Hematopoietic multipotent progenitor cell (in vitro differentiated cells): ENCODE measurements at places on chromosomes 6 and 20.

- DNase-seq: no peak
Observed at GRCh38 chr6:52550014-52550575, 26.8 kb downstream of the TRAM2 start.

DNA sequence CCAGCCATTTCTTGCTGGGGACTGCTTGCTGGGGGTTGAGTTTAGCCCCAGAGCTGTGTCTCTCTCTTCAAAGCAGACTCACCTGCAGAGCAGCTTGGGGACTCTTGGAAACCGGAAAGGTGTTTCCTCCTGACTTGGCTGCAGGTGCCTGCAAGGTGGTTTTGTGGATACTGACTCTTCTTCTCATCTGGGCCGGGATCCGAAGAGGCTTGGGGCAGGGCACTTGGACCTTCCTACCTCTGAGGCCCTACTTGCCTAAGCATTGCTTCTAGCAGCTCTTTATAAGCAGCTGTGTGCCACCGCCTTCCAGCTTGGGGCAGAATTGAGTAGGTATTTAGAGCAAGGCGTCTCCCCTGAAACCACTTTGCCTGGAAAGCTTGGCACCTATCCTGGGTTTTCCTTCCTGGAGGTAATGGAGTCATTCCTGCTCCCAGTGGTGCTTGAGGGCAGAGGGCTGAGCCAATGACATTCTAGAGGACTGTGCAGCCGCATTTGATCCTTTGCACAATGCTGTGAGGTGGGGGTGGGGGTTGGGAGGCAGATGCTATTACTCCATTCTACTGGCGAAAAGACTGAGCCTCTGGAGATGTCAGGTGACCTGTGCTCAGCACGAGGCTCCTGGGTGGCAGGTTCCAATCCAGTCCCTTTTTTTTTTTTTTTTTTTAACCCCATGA lies 3.4 kb upstream of the CTSZ start:
- DNase-seq: no peak

DNA sequence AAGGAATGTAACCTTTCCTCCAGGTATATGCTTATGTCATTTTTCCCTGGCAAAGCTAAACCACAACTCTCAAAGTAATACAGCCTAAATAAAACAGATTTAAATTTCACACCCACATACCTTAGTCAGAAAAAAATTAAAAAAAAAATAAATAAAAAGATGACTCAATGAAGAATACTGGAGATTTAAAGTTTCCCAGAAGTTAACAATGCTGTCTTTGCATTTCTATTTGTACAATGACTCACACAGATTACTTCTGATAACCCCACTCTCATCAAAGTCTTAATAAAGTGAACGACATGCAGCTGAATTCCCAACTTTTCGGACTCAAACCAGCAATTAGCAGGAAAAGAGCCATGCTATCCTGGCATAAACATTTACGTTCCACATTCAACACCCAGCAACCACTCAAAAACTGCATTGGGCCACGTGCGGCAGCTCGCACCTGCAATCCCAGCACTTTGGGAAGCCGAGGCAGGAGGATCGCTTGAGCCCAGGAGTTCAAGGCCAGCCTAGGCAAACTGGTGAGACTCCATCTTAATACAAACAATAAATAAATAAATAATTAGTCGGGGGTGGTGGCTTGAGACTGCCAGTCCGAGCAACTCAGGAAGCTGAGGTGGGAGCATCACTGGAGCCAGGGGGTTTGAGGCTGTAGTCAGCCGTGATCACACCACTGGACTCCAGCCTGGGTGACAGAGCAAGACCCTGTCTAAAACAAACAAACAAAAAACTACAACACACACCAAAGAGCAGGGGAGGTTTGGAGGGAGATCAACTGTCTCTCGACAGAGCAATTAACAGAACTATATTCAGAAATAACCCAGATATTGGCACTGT lies 130.5 kb downstream of the WDR27 start:
- DNase-seq: no peak

DNA sequence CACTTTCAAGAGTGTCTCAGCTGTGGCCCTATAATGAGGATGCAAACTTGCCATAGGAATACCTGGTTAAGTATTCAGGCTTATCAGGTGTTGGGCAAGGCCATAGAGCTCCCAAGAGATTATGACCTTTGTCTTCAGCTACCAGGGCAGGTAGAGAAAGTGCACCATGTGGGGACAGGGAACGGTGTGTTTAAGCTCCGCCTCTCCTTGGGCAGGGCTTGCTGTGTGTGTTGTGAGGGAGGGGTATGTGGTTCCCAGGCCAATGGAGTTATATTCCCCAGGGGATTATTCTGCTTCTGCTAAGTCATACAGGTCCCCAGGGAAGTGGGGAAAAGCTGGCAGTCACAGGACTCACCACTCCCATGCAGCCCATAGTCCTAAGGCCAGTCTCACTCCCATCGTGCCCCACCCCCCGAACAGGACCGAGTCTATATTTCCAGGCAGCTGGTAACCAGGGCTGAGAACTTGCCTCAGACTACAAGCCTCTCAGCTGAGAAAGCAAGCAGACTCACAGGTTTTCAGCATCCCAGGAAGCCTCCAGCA lies 660.2 kb downstream of the HTR1B start:
- no peak for DNase-seq

DNA sequence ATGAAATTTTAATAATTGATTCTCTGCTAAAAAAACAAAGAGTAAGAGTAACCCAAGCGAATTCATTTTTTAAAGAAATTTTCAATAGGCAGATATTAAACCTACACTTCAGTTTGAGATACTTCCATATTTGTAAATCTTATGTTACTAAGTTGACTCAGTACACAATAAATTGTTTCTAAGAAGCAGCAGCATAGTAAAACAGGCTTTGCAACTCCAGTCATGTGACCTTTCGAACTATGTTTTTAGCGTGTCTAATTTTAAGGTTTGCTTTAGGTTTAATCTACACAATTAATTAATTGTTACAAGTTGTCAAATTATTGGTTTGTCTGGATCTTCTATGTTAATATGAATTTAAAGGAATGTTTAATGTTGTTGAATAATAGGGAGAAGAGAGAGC lies 708.9 kb upstream of the CITED2 start:
- DNase-seq: no peak

DNA sequence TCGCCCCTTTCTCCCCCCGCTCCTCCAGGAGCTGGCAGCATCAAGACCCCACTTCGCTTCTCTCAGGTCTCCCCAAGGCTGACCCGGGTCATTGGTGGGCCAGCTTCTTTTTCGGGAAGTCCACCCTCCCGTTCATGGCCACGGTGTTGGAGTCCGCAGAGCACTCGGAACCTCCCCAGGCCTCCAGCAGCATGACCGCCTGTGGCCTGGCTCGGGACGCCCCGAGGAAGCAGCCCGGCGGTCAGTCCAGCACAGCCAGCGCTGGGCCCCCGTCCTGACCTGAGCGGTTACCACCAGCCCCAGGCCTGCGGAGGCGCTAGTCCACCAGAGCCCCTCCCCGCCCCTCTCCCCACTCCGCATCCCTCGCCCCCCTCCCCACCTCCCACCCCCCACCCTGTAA lies 1.0 kb downstream of the PPDPF start:
- no peak for DNase-seq

DNA sequence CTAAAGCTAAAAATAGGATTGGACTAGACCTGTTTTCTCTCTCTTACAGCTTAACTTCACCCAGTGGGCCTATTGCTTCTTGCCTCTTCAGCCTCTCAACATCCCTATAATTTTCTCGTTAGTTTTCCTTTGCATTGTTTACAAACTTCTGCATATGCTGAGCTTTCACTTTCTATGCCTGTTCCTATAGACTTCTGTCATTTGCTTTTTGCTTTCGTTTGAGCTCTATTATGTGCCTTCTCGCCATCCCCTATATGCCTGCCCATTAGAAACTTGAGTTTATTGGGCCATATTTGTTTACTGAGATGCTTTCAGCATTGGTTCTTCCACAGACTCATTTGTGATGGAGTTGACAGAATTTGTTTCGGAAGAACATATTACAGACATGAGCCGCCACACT lies 40.9 kb downstream of the NCOA7 start:
- DNase-seq: no peak

- no peak for DNase-seq
Observed at GRCh38 chr20:38523697-38524096, 51.1 kb downstream of the RALGAPB start.

- DNase-seq: no peak
Observed at GRCh38 chr6:161876231-161876630, 602.4 kb upstream of the AGPAT4 start.

DNA sequence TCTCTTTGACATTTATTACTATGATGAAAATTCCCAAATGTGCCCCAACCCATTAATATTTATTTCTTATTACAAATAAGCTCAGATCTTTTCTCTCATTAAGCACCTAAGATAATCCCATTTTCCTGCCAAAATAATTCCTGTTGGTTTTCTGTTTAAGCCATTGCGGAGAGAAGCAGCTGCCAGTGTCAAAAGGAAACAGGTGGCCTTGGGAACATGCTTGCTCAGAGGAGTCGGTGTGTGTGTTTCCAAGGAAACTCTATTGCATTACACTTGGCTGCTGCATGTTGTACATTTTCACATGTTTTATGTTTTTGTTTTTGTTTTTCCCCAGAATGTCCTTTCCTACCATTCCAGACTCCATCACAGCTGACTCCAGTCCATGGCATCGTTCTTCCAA lies 56.4 kb downstream of the CD24 start:
- DNase-seq: no peak

- no peak for DNase-seq
Observed at GRCh38 chr6:91213229-91213901, 626.5 kb upstream of the MAP3K7 start.

DNA sequence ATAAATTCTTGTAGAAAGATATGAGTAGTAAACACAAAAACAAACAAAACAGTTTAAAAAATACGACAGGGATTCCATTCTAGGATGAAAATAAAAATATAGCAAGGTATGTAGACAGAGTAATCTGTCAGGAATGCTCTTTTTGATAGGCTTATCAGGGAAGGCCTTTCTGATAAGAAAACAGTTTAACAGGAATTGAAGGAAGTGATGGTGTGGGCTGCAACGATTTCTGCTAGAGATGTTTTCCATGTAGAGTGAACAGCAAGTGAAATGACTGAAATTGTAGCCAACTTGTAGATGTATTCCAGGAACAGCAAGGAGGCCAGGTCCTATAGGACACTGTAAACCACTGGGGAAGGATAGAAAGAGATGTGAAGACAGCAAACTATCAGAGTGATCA lies 689.7 kb upstream of the GJE1 start:
- DNase-seq: no peak

- DNase-seq: no peak
Observed at GRCh38 chr20:24891546-24892393, 57.3 kb upstream of the CST7 start.

DNA sequence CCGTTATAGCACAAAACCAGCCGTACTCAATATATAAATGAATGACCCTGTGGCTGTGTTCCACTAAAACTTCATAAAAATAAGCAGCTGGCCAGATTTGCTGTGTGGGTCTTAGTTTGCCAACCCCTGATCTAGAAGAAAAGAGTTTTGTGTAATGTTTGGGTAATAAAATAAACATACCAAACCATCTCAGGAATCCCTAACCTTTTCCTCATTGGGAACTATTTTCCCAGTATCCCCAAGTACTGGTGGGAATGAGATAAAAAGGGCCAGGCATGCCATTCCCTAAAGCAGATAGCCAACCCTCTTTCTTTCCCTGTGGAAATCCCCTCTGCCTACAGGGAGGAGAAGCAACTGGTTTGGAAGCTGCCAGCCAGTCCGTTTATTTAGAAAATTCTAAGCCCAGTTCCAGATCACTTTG lies 169.1 kb upstream of the AKAP12 start:
- no peak for DNase-seq

GRCh38 chr20:31642837-31643236 lies 5.1 kb downstream of the COX4I2 start:
- DNase-seq: no peak

- DNase-seq: no peak
Observed at GRCh38 chr6:70563530-70563929, 3.2 kb upstream of the SDHAF4 start.

DNA sequence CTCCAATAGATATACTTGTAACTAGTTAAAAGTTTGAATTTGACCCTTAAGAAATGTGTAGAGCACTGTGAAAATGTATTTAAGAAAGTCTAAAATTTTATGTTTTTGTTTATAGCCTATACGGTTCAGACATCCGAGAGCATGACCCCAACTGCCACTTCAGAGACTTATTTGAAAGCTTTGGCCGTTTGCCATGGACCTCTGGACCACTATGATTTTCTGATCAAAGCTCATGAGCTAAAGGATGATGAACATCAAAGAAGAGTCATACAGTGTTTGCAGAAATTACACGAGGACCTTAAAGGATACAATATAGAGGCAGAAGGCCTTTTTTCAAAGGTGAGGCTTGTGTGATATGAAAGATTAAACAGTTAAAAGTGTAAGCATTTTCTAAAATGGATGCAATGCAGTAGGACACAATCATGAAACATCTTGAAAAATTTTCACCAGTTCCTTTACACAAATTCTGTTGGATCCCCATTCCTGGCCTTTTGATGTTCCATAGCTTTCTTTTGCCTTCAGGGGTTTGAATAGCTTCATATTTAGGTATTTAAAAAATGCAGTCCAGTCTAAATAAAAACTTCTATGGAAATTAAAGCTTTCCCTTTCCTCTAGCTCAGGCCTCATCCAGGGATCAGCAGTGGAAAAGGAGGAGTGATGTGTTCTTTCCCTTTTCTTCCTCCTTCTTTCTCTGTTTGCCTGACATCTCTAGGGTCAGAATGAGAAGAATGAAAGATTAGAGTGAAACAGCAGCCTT lies 29.0 kb downstream of the AFG1L start:
- DNase-seq: no peak

GRCh38 chr6:100614386-100614785 lies 149.7 kb upstream of the SIM1 start:
- no peak for DNase-seq

GRCh38 chr6:108872141-108872557 lies 23.9 kb downstream of the ARMC2 start:
- DNase-seq: no peak

DNA sequence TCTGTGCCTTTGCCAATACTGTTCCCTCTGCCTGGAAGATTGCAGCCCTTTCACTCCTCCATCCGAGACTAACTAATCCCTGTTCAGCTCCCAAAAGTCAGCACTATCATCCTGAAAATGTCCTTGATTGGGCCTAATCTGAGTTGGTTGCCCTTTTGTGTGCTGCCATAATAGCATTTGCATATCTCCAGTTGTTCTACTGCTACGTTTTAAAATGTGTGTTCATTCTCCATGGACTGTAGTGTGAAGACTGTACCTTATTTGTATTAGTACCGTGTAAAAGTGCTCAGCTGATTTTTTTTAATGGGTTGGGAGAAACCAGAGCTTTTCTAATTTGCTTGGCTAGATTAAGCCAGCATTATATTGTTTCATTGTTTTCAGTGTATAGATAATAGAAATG lies 401.3 kb downstream of the LAMA2 start:
- DNase-seq: no peak

DNA sequence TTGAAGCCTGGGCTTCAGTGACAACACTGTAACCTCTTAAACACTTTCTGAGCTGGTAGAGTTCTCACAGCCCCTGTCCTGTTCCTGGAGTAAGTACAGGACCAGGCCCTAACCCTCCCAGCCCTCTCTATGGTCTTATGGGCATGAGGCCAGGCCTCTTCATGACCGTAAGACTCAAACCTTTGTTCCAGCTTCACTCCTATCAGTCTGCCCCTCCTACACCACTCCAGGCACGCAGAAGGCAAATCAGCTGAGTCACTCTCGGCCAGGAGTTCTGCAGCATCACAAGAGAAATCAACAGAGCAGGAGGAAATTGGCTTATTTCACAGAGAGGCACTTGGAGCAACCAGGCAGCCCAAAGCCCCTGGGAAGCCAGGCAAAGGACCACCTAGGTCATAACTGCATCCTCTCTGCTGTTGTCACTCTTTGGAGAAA lies 25.3 kb upstream of the CHD6 start:
- peak; percentile 67 for DNase-seq
